Occipital lobe (tissue), 3 donors: ENCODE measurements at places on chromosomes 4 and X. TPM values are rescaled to one million over a fixed set of nuclear protein-coding genes. Genes with fewer than 3 reads are reported as not detected.

Gene PNMA6A
- total RNA-seq = 18.1 TPM

Gene ZGRF1
- total RNA-seq = 25.3 TPM

Gene AMOT
- total RNA-seq = 10.8 TPM

Gene SLC49A3
- 0.62 TPM for total RNA-seq

Gene UGT2B10
- total RNA-seq = not detected

Gene PITX2
- not detected for total RNA-seq

Gene SYN1
- 17.5 TPM for total RNA-seq

Gene PRDM5
- total RNA-seq = 17.2 TPM

Gene GLRA3
- total RNA-seq = 5.0 TPM

Gene VSIG4
- 22.6 TPM for total RNA-seq

Gene TASL
- 1.4 TPM for total RNA-seq

Gene AREG
- not detected for total RNA-seq

Gene HTR2C
- 0.31 TPM for total RNA-seq

Gene ATP6AP2
- total RNA-seq = 95.1 TPM

DNA sequence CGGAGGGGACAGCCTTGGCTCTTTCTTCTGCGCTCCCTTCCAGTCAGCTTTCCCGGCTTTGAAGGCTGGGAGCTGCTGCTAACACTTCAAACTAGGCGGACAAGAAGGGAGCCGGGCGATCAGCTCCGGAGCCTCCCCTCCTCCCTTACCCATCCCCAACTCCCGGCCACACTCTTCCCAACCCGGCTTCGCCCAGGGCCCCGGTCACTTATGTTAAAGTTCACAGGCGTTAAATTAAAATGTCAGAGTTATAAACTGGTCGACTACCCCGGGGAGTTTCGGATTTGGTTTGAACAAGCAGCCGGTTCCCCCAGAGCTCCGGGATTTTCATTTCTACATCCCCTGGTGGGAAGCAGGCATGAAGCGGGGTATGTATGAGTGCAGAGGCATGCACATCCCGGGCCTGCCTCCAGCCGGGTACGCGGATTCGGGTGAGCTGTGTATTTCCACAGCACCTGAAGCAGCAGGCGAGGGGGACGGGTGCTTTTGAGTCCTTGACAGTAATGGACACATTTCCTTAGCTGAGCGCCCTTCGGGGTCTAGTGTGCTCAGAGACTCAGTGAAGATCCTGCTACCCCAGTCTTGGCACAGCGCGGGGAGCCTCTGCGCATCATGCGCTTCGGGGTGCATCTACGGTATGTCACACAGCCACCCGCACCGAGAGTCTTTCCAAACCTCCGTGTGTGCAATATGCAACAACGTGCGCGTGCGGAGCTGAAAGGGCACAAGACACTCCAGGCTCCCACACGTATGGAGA, 880 bp downstream of the UNC5C start:
- peak; percentile 80 for DNase-seq

GRCh38 chr4:130820448-130820847, 1724.5 kb downstream of the C4orf33 start:
- DNase-seq = no peak

DNA sequence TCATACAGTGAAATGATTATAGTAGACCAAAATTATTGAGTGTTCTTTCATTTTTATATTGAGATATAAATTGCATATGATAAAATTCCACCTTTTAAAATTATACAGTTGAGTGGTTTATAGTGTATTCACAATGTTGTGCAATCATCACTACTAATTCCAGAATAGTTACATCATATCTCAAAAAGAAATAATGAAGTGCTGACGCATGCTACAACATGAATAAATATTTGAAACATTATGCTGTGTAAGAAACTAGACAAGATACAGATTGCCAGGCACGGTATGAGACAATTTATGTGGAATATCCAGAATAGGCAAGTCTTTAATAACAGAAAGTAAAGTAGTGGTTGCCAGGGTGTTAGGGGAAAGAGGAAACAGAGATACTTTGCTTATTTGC, 871.7 kb downstream of the FAM133A start:
- no peak for DNase-seq

DNA sequence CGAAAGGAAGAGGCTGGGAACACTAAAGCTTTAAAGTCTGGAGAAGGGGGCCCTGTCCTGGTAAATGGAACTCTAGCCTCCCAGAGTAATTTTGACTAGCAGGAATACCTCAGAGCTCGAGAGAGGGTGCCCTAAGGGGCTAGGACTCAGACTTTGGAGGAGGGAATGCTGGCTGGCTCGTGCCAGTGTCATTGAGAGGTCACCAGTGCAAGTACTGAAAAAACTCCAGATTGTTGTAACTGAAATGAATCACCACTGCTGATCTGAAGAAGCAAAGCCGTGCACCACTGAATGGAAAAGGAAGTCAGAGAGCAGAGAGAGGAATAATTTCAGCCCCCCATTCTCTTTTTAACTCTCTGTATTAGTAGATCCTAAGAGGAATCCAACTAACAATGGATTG, 690.2 kb downstream of the FAT4 start:
- DNase-seq = no peak

GRCh38 chr4:38125816-38126215, 165.6 kb downstream of the PTTG2 start:
- no peak for DNase-seq

- DNase-seq = no peak
These were observed 226.3 kb upstream of the VCX3A start for GRCh38 chrX:6761251-6761650.

- no peak for DNase-seq
These were observed 1.2 kb upstream of the TMEM144 start for GRCh38 chr4:158208963-158209640.

GRCh38 chrX:18297251-18297650, 57.2 kb downstream of the SCML2 start:
- DNase-seq = no peak

DNA sequence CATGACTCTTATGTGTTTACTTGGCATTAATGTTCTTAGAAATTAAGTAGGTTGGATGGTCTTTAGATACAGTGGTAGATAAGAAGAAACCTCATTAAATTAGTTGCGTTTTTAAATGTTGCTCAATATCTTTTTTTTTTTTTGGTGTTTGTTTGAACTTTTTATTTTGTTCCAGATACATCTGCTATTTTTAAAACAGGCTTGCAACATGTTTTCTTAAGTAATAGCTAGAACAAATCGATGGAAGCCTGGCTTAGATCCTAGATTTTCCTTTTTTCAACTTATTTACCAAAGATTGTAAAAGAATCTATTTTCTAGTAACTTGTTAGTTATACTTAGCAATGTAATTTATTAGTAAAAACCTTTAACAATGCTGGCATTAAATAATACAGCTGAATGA, 9.3 kb downstream of the CNKSR2 start:
- no peak for DNase-seq

GRCh38 chr4:139522457-139522856, 33.6 kb downstream of the SETD7 start:
- DNase-seq = no peak

- no peak for DNase-seq
These were observed 172.7 kb upstream of the IL15 start for GRCh38 chr4:141463678-141464077.

- no peak for DNase-seq
These were observed 295.4 kb downstream of the PACRGL start for GRCh38 chr4:20995610-20996009.

GRCh38 chr4:180683186-180683585, 1560.0 kb upstream of the TENM3 start:
- no peak for DNase-seq

GRCh38 chr4:158914218-158914617, 145.4 kb downstream of the FNIP2 start:
- no peak for DNase-seq

DNA sequence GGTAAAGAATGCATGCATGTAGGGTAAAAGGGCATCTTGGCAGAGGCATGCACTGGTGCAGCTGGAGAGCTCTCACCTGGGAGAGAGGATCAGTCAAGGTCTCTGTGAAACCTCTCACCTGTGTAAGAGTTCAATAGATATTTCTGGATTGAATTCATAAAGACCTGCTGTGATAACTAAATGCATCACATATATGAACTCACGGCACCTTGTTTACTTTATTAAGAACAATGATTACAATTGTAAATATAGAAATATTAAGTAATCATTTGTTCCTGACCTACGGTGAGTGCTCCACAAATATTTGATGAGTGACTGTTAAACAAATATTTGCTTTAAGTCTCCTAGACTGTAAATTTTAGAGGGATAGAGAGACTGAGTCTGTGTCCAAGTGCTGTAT, 85.9 kb upstream of the PAQR3 start:
- no peak for DNase-seq

DNA sequence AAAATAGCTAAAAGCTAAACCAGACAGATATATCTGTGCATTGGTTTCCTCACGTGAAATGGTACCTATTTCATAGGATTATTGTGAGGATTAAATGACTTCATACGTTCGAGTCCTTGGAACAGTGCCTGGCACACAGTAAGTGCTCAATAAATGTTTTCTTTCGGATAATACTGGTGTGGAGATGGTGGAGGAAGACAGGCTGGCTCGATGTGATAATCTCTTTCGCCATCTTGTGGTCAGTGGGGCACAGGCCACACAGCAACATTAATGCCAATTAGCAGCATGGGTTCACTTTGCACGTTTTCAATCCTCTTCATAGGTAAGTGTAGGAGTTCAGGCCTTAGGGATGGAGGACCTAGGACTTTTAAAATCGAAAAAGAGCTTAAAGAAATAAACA, 9.3 kb downstream of the PAGE4 start:
- DNase-seq = no peak

- DNase-seq = no peak
These were observed 101.5 kb downstream of the MGST2 start for GRCh38 chr4:139767168-139767567.

DNA sequence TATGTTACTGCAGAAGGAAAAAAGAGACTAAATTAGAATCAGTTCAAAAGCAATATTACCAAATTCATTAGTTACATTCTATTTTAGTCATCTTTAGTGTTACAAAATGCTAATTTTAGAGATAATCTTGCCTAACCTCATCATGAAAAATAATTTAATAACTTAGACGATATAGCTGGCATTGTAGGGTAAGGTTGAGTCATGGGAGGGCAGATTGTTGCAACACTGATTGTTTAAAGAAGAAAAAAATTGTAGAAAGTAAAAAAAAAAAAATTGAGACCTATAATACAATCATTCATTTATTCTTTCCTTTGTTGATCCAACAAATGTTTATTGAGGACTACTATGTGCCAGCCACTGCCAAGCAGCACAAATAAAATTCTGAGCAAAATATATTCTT, 330.9 kb downstream of the GBA3 start:
- no peak for DNase-seq
